ENCODE measurements at places on chromosomes 6 and 20.

GRCh38 chr20:34983089-34983820 lies 27.6 kb downstream of the MYH7B start:
- no peak for DNase-seq

GRCh38 chr20:37845241-37845681 lies 57.7 kb upstream of the VSTM2L start:
- no peak for DNase-seq

GRCh38 chr20:61254881-61255626 lies 3.0 kb downstream of the CDH4 start:
- no peak for DNase-seq

GRCh38 chr6:108661982-108662381 lies 101.3 kb downstream of the FOXO3 start:
- DNase-seq, result no peak

DNA sequence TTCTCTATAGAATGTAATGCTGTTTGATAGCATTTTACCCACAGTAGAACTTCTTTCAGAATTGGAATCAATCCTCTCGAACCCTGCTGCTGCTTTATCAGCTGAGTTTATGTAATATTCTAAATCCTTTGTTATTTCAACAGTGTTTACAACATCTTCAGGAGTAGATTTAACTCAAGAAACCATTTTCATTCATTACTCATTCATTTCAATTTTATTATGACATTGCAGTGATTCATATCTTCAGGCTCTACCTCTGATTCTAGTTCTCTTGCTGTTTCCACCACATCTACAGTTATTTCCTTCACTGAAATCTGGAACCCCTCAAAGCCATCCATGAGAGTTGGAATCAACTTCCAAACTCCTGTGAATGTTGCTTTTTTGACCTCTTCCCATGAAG lies 93.7 kb downstream of the ZFAND3 start:
- DNase-seq, result no peak
